ENCODE measurements at places on chromosomes 12 and 14. TPM values are rescaled to one million over a fixed set of nuclear protein-coding genes. Genes with fewer than 3 reads are reported as not detected.
A peak's percentile ranks its signal among the peaks of the same experiment; 100 is the strongest.

DNA sequence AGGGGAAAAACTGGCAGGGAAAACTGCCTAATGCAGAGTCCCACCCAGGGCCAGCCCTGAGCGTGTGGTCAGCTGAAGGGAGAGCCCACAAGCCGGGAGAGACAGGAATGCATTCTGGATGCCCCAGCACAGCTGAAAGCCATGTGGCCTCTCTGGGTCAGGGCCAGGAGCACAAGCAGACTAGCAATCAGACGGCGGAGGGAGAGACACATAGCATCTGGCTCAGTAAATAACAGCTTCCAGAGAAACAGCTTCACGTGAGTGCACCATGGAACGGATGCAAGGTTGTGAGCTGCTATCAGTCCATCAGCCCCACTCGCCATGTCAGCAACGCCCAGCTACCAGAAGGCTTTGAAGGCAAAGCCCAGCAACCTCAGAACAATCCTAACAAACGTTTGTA lies 28.2 kb upstream of the TMEM106C start:
- no peak overlapping the region for H3K27ac ChIP-seq
- DNase-seq, result no peak
- no peak overlapping the region for H3K4me3 ChIP-seq
- H3K4me1 ChIP-seq, result no peaks in the 10 kb centered on the region
- no peaks in the 10 kb centered on the region for H3K36me3 ChIP-seq

The ANAPC5 gene
- total RNA-seq, result 85.9 TPM

GRCh38 chr12:47604221-47604873 lies 101.5 kb downstream of the RPAP3 start:
- peaks cover 9% of the 10 kb centered on the region for H3K4me1 ChIP-seq
- H3K4me3 ChIP-seq, result no peak overlapping the region
- no peak for DNase-seq
- no peak overlapping the region for H3K27ac ChIP-seq

The HNF1A gene
- not detected for total RNA-seq

DNA sequence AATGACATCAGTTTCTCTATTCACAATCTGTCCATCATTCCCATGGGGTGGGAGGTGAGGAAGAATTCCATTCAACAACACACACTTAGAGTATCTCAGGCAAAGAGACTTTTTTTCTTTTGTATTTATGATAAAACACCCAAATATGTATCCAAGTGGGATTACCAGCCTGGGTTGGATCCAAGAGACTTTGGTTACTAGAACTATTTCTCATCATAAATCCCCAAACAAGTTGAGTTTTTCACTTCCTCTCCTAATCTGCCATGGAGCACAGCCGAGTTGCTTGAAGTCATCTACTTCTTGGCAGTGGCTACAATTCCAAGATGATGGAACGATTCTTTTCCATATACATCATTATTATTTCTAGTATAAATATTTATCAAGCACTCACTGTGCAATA lies 209.2 kb upstream of the HMGA2 start:
- peaks cover 7% of the 10 kb centered on the region for H3K4me1 ChIP-seq
- H3K36me3 ChIP-seq, result no peaks in the 10 kb centered on the region
- no peak overlapping the region for H3K4me3 ChIP-seq
- no peaks in the 10 kb centered on the region for H3K27me3 ChIP-seq
- DNase-seq, result no peak

- no peak overlapping the region for H3K27ac ChIP-seq
- H3K4me1 ChIP-seq, result no peaks in the 10 kb centered on the region
- peak; percentile 90 for DNase-seq
- H3K4me3 ChIP-seq, result no peak overlapping the region
- no peaks in the 10 kb centered on the region for H3K27me3 ChIP-seq
These were observed 72.4 kb upstream of the USP44 start for GRCh38 chr12:95623554-95624170.

The C12orf60 gene
- 2.2 TPM for total RNA-seq

DNA sequence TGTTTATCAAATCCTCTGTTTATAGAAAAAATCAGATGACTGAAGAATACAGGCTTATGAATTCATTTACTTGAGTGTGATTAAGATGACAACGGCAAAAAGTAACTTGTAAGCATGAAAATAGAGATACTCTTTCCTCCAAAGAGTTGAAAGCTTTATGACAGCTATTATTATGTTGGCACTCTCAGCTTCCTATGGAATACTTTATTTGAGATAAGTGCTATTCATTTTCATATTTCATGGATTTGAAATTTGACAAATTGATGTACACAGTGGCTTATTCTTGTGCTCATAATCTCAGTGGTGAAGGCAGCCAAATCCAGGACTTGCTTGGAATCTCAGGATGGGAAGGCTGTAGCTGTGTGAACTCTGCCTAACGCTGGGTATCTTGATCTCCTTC lies 991.6 kb downstream of the GALC start:
- no peak overlapping the region for H3K4me3 ChIP-seq
- H3K36me3 ChIP-seq, result no peaks in the 10 kb centered on the region
- no peaks in the 10 kb centered on the region for H3K27me3 ChIP-seq
- no peak overlapping the region for H3K27ac ChIP-seq

The KRT5 gene
- 3,552 TPM for total RNA-seq

GRCh38 chr14:91509083-91509877 lies 830 bp downstream of the PPP4R3A start:
- DNase-seq, result peak; percentile 37
- H3K27ac ChIP-seq, result peak overlapping the region; percentile 99
- no peaks in the 10 kb centered on the region for H3K4me1 ChIP-seq
- peak overlapping the region; percentile 85 for H3K4me3 ChIP-seq

The ACSS3 gene
- not detected for total RNA-seq

DNA sequence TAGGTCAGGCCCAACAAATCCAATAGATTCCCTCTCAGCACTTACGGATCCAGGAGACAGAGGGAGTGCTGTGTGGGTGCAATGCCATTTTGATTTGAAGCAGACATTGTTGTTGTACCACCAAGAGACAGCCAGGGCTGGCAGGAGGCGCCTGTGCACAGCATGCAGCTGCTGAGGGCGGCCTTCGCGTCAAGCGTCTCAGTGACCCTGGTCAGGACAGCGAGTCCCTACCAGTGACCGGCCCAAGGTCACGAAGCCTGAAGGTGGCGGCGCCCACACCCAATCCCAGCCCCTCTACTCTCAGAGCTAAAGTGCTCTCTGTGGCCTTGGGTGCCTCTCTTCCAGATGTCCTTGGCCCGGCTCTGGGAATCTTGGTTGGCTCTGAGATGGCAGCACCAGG lies 40.5 kb downstream of the PRMT8 start:
- H3K27ac ChIP-seq, result no peak overlapping the region
- H3K27me3 ChIP-seq, result no peaks in the 10 kb centered on the region
- no peaks in the 10 kb centered on the region for H3K4me1 ChIP-seq

GRCh38 chr12:132359551-132359950 lies 30.2 kb upstream of the GALNT9 start:
- H3K4me1 ChIP-seq, result peaks cover 5% of the 10 kb centered on the region
- DNase-seq, result no peak
- H3K27ac ChIP-seq, result no peak overlapping the region
- H3K27me3 ChIP-seq, result no peaks in the 10 kb centered on the region
- H3K4me3 ChIP-seq, result no peak overlapping the region
- no peaks in the 10 kb centered on the region for H3K36me3 ChIP-seq

DNA sequence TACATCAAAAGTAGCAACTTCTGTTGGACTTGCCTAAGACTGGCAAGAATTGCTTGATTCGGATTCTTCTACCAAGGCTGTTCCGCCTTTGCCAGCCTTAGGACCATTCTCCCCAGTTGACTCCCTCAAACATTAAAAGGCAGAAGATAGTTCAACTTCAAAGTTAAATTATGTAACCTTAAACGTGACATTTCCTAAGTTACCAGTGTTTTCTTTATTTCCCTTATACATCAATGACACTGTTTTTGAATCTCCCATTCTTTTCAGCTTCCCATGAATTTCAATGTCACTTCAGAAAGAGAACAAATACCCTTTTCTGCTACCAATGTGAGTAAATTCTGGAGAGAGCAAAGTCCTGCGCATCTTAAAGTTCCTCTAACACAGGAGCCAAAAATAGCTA lies 25.2 kb downstream of the CAPRIN2 start:
- no peaks in the 10 kb centered on the region for H3K27me3 ChIP-seq
- no peak overlapping the region for H3K4me3 ChIP-seq
- no peak for DNase-seq
- no peak overlapping the region for H3K27ac ChIP-seq
- H3K4me1 ChIP-seq, result peaks cover 15% of the 10 kb centered on the region

DNA sequence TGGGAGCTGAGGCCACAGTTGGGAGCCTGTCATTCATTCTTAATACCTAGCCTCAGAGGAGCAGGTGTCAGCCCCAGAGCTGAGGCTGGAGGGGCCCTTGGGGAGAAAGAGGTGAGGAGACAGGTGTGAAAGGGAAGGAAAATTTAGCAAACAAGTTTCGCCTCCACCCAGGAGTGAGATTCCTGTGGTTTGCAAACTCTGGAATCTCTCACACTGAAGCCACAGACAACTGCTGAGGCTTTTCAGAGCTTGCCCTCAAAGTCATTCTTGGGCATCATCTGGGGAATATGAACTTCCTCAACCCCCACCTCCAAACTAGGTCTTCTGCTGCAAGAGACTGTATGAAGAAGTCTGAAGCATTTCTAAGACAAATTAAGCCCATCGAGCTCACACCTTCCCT lies 589.5 kb upstream of the TBX3 start:
- no peak for DNase-seq
- no peaks in the 10 kb centered on the region for H3K27me3 ChIP-seq

- H3K36me3 ChIP-seq, result peaks cover 66% of the 10 kb centered on the region
- H3K4me3 ChIP-seq, result no peak overlapping the region
- no peak overlapping the region for H3K27ac ChIP-seq
- peaks cover 5% of the 10 kb centered on the region for H3K4me1 ChIP-seq
These were observed 9.8 kb downstream of the NPC2 start for GRCh38 chr14:74483321-74483720.

The COQ5 gene
- 21.5 TPM for total RNA-seq

DNA sequence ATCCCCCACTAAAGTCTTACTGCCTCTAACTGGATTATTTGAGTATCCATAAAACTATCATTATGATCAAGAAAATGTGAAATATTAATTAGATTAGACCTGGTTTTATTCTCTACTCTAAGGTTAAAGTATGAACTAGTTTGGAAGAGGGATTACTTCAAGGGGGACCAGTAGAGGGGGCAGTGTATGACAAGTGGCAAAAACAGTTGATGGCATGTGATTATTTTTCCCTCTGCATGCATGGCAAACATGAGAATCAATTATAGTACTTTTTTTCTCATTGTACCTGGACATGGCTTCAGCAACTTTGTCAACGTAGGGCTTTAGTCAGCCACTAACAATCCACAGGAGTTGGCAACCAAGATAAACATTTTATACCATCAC lies 145.0 kb upstream of the SLC38A2 start:
- H3K4me3 ChIP-seq, result no peak overlapping the region
- no peaks in the 10 kb centered on the region for H3K27me3 ChIP-seq
- DNase-seq, result no peak
- peak overlapping the region; percentile 27 for H3K27ac ChIP-seq
- H3K4me1 ChIP-seq, result peaks cover 18% of the 10 kb centered on the region
- peaks cover 13% of the 10 kb centered on the region for H3K36me3 ChIP-seq

The DNAH10 gene
- 0.22 TPM for total RNA-seq

- H3K27ac ChIP-seq, result no peak within 1 kb of the TSS
- H3K27me3 ChIP-seq, result peaks cover 48% of the 10 kb centered on the region
- H3K4me1 ChIP-seq, result no peaks in the 10 kb centered on the region
- no peak within 1 kb of the TSS for H3K4me3 ChIP-seq
- H3K36me3 ChIP-seq, result no peaks in the 10 kb centered on the region
- no peak for DNase-seq
These were observed at the start of gene GPR65 for GRCh38 chr14:88005050-88005481. Gene GPR65 (plus strand): TSS chr14:88005135. CDS start chr14:88010848, 5,713 bp downstream.

DNA sequence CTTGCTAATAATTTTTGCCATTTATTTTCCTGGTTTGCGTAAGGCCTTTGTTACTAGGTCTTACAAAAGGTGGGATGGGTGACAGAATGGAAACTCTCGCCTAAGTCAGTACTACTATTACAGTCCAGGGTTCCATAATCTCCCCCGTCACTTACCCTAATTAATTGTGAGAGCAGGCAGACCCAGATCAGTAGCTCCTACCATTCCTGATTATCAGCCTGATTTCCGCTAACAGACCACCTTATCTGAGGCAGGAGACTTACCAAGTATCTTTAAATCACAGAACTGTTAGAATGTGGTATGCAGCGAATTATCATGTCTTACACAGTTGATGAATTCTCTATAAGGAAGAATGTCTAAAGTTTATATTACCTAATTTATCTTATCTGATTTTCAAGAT lies 234.7 kb downstream of the FOXN3 start:
- no peaks in the 10 kb centered on the region for H3K27me3 ChIP-seq
- DNase-seq, result no peak
- H3K36me3 ChIP-seq, result no peaks in the 10 kb centered on the region
- H3K4me3 ChIP-seq, result no peak overlapping the region
- peaks cover 9% of the 10 kb centered on the region for H3K4me1 ChIP-seq
- no peak overlapping the region for H3K27ac ChIP-seq

- H3K4me1 ChIP-seq, result no peaks in the 10 kb centered on the region
- DNase-seq, result no peak
- no peaks in the 10 kb centered on the region for H3K36me3 ChIP-seq
- H3K27ac ChIP-seq, result no peak overlapping the region
These were observed 176.0 kb downstream of the CHST11 start for GRCh38 chr12:104632724-104633201.

DNA sequence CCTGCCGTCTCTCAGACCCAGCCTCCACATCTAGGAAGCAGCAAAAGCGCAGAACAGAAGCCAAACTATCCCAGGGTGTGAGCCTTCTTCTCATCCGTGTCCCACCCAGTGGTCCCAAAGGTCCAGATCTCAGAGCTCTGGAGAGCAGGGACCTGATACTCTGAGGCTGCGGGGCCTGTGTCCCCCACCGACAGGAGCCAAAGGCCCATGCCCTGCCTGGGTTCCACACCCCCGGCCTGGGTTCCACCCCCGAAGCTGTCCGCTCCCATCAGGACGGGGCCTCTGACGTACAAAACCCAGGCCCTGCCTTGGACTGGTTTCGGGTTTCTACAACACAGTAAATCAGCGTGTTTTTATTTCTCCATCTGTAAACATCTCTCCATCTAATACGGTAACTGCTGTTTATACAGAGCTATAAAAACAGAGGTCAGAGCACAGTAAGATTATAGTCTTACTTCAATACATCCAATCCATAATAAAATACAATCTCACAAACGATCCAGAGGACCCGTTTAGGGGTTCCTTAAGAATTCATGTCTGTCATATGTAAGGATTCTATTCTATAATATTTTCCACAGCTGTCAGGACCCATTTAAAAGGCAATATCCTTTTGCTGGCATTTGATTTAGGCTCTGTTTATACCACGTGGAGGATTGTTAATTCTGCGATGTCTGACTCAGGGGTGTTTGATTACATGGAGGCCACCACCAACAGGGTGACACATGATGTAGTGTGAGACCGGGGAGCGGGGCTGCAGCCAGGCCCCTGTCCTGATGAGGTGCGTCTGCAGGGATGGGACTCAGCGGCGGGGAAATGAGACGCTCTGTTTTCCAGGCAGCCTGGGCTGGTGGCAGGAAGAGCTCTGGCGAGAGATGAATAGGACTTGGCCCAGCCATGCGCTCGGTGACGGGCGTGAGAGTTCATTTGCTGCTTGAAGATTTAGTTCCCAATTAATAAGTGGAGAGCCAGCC lies 110.3 kb downstream of the DICER1 start:
- H3K4me3 ChIP-seq, result no peak overlapping the region
- no peaks in the 10 kb centered on the region for H3K36me3 ChIP-seq
- peaks cover 46% of the 10 kb centered on the region for H3K27me3 ChIP-seq
- no peaks in the 10 kb centered on the region for H3K4me1 ChIP-seq
- DNase-seq, result no peak

The ETFBKMT gene
- 3.3 TPM for total RNA-seq
